ENCODE measurements at places on chromosomes 1 and 21.

- DNase-seq = no peak
Measured at GRCh38 chr1:8371372-8371991, 53.6 kb downstream of the SLC45A1 start.

DNA sequence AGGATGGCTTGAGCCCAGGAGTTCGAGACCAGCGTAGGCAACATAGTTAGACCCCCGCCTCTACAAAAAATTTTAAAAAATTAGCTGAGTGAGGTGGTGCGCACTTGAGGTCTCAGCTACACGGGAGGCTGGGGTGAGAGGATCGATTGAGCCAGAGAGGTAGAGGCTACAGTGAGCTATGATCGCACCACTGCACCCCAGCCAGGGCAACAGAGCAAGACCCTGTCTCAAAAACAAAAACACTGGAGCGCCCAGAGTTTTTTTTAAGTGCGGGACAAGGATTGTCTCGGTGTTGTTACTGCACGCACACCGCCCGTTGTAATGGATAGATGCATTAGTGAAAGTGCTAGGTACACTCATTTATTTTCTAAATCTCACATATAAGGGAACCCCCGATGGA lies 37.1 kb downstream of the PIK3CD start:
- DNase-seq = no peak

DNA sequence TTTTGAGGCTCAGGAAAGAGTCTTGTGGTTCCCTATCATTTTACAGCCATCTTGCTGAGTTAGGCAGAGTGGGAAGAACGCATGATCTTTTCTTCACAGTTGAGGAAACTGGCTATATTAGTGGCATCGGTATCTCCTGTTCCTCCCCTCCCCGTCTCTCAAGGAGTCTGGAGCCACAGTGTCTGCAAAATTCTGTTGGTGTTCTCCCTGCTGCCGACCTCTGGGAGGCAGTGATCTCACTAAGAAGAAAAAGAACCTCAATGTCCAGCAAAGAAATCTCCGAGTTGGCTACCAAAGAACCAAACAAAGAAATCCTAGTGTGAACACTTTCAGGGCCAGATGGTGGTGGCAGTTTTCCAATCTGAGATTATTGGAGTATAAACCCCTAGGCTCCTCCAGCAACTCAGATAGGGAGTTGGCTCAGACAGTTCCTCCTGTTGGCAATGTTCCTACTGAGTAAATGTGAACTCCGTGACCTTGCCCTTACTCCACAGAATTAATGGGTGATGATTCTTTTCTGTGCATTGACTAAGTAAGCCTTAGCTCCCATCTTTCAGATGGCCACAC lies 41.2 kb downstream of the PRAMEF20 start:
- DNase-seq = no peak

GRCh38 chr1:167627615-167627864 lies 2.5 kb upstream of the RCSD1 start:
- no peak for DNase-seq

DNA sequence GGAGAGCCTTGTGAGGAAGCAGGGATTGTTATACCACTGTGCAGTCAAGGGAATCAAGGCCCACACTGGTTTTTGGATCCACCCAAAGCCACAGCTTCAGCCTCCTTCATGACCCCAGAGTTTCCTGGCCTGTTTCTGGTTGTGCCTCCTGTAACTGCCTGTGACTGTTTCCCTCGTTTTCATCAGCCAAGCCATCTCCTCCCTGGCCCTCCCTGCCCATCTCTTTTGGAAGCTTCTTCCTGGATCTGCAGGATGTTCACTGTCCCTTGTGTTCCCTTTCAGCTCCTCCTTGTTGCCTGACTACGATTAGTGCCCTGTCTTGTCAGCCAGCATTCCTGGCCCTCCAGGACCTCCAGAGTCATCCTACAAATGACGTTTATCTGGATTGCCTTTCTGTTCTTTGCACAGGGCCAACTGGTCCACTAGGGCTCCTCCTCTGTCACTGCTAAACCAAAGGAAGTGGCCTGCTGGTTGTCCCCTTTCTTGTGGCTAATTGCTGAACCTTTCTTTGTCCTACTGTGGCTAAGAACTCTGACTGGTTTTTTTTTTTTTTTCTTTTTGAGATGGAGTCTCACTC lies 17.9 kb downstream of the SFT2D2 start:
- peak; percentile 24 for DNase-seq

- no peak for DNase-seq
Measured at GRCh38 chr1:17442841-17443240, 3.4 kb upstream of the RCC2 start.

DNA sequence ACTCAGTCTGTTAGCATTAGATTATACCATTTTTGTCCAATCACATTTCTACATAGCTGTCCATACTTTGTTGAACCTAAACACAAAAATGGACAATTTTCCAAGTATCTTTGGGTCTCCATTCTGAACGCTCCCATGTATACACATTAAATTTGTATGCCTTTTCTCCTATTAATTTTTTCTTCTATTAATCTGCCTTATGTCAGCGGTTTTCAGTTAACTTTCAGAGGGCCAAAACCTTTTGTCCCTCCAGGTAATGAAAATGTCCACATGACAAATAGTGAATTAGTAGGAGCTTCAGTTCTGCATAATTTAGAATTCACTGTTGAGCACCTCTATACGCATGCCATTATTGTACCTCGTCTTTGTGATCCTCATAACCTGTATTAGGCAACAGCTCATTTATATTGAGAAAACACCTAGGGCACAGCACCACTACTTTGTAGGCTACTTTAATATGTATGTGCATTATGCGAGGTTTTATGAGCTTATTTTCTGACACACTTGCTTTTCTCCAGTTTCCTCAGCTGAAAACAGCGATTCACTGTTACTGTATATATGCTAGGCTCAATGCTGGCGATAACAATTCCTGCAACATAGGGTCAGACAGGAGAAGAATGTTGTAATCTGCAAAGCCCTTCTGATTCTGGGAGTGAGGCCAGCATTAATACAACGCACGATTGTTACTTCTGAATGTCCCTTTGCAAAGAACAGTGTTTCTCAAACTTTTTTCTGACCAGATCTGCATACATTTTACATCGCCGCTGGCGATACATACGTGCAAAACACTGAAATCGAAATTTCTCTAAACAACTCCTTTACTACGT lies 1.1 kb upstream of the ABCD3 start:
- DNase-seq = peak; percentile 71

DNA sequence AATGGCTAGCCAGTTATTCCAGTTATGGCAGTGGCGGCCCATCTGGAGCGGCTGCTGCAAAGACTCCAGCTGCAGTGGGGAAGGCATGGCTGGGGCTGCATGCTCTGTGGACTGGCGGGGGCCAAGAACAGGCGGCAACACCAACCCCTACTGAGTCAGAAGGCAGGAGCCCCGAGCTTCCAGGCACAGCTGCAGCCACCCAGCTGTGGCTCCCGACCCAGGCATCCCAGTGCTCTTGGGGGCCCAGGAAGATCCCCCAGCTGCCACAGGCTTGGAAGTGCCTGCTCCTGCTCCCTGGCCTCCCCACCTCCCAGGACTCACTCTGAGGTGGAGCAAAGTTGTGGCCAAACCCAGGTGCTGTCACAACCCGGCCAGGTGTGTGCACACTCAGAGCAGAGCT lies 317.0 kb upstream of the RRP15 start:
- DNase-seq = no peak

- no peak for DNase-seq
Measured at GRCh38 chr1:63758791-63759190, 15.0 kb upstream of the ROR1 start.

- no peak for DNase-seq
Measured at GRCh38 chr1:3674100-3675094, 22.1 kb downstream of the TP73 start.

GRCh38 chr1:48710318-48710717 lies 66.4 kb downstream of the BEND5 start:
- no peak for DNase-seq

GRCh38 chr1:47616036-47616435 lies 178.2 kb downstream of the FOXD2 start:
- no peak for DNase-seq

DNA sequence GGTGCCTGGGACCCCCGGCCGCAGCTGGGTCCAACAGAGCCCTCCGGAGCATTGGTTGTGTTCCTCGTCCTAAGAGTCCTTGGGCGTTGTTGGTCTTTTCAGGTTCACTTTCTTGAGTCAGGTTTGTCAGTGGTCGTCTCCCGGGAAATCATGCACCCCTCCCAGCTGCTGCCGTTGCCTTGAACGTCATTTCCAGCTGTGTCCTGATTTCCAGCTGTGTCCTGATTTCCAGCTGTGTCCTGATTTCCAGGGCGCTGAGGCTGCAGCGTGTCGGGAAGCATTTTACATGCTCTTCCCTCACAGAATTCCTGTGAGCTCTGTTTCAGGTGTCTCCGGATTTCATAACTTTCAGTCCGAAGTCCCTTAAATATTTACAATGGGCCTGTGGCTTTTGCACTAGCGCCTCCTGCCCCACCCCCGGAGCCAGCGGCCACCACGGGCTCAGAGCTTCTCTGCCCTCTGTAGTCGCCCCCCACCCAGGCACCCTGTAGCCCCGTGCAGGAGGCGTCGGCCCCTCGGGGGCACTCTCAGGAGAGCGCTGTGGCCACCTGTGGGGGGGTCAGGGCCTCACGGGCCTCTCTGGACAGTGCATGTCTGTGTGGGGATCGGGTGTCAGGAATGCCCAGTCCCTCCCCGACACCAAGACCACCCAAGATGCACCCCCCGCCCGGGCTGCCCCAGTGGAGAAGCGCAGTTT lies 66.7 kb downstream of the COL18A1 start:
- DNase-seq = peak; percentile 54

DNA sequence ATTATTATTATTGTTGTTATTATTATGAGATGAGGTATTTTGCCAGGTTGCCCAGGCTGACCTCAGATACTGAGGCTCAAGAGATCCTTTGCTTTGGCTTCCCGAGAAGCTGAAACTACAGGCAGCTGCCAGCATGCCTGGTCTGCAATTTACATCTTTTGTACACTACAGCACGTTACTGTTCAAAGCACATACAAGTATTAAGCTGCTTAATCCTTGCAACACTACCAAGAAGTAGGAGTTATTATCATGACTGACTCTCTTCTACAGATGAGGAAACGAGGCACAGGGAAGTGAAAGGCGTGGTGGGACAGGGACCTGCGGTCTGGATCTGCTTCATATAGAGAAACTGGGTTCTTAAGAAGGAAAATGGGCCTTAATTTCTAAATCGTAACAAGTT lies 11.6 kb downstream of the ERG start:
- no peak for DNase-seq

- peak; percentile 8 for DNase-seq
Measured at GRCh38 chr1:64001038-64001437, 202.4 kb upstream of the UBE2U start.

DNA sequence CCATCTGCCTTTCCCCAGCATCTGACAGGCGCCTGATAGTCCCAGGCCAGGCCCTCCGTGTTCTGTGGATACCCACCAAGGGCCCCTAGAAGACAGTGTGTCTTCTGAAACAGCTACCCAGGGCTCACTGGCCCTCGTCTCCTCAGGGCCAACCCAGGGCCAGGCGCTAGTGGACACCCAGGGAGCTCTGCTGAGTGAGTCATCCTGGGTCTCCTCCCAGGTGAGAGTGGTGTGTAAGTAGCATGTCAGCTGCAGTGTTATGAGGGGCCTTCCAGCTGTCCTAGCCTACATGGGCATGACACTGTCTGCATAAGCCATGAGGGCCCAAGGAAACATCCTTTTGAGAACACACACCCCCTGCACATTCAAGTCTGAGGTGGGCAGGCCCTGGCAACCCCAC lies 36.7 kb downstream of the CHD5 start:
- DNase-seq = no peak

- no peak for DNase-seq
Measured at GRCh38 chr1:8364528-8365442, 46.9 kb downstream of the SLC45A1 start.

DNA sequence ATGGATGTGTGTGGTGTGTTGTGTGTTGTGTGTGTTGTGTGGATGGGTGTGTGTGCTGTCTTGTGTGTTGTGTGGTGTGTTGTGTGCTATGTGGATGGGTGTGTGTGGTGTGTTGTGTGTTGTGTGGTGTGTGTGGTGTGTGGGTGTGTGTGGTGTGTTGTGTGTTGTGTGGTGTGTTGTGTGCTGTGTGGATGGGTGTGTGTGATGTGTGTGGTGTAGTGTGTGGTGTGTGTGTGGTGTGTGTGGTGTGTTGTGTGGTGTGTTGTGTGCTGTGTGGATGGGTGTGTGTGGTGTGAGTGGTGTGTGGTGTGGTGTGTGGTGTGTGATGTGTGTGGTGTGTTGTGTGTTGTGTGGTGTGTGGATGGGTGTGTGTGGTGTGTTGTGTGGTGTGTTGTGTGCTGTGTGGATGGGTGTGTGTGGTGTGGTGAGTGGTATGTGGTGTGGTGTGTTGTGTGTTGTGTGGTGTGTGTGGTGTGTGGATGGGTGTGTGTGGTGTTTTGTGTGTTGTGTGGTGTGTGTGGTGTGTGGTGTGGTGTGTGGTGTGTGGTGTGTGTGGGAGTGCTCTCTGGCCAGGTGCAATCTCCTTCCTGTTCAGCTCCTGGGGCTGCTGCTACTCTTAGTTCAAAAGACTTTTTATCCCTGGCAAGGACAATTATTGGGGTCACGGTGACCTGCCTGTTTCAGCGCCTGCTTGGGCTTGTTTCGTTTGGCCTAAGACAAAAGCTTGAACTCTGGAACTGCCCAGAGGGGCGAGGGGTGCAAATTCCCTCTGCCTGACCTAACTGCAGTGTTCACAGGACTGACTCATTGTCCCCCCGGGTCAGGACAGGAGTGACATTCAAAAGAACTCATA lies 101.1 kb downstream of the UBIAD1 start:
- no peak for DNase-seq

DNA sequence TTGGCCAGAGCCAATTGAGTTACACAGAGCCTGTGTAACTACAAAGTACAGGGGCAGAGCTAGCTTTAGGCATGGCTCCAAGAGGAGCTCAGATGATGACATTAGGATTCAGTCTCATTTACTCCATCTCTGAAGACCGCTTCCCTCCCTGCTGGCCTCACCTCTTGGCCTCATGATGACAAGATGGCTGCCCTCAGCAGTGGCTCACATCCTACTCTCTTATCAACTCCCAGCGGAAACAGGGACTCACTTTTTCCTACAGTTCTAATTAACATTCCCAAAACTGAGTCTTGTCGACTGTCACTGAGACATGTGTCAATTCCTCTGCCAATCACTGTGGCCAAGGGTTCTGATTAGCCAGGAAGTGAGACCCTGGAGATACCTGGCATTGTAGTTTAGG lies 59.4 kb upstream of the ECE1 start:
- no peak for DNase-seq

DNA sequence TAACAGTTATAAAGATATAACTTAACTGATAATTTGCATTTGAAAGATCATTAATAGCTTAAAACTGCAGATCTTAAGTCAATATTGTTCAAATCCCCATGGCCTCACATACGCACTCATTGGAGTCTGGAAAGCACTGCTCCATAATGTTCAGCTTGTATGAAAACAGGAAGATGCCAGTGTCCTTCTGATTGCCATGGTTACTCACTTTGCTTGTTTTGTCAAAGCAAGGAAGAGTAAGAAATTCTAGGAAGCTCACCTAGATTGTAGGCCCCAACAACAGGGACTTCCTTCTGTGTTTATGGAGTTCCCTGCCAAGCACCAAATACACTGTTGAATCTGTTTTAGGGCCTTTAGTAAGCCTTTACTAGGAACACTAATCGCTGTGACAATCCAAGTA lies 10.9 kb downstream of the GAS5 start:
- no peak for DNase-seq

- no peak for DNase-seq
Measured at GRCh38 chr1:199867601-199868000, 159.9 kb upstream of the NR5A2 start.

Measured in fibroblast of skin of scalp (primary cell).